ENCODE measurements at places on chromosomes 13 and 19.

- DNase-seq = no peak
Observed at GRCh38 chr19:30783212-30783611, 411.0 kb downstream of the ZNF536 start.

DNA sequence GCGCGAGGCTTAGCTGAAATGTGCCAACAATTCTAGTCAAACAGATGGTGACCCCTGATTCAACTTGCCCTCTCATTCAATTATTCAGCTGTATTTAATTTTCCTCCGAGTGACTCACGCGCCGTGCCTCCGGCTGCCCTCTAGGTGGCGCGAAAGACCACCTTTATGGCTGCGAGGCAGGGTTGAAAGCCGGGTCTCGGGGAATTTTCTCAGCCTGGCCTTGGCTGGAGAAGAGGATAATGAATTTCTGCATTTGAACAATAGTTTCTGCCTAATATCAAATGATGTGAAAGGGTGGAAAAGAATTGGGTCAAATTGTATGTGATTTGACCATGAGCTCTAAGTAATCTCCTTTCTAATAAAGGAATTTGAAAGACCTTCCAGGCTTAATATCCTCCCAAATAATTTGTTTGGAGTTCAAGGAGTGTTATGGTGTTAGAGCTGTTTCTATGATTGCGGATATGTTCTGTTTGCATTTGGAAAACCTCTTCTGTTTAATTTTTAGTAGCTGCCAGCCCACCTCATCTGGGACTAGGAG lies 310.9 kb downstream of the ZNF536 start:
- DNase-seq = peak; percentile 51

- DNase-seq = no peak
Observed at GRCh38 chr13:109541081-109541480, 245.3 kb downstream of the IRS2 start.

GRCh38 chr19:6495947-6496346 lies 6.2 kb downstream of the TUBB4A start:
- no peak for DNase-seq

GRCh38 chr13:114140906-114141250 lies 8.5 kb upstream of the RASA3 start:
- no peak for DNase-seq

- no peak for DNase-seq
Observed at GRCh38 chr13:68168448-68168847, 938.3 kb upstream of the PCDH9 start.

- no peak for DNase-seq
Observed at GRCh38 chr13:98548230-98548629, 28.7 kb downstream of the STK24 start.

DNA sequence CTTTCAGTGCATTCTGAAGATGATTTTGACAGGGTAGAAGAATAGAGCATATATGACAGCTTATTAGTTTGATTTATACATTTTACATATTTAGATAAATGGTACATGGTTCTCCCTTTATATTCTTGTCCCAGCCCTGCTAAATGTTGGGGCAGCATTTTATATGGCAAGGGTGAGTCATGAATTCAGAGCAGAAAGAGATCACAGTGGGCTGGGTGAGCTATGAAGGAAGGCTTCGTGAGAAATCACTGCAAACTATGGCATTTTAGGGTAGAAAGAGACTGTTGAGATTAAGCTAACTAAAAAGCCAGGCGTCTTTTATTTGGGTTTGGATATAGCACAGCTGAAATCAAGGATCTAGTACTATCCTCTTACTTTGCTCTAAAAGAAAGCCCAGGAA lies 23.9 kb upstream of the METTL21C start:
- DNase-seq = no peak

DNA sequence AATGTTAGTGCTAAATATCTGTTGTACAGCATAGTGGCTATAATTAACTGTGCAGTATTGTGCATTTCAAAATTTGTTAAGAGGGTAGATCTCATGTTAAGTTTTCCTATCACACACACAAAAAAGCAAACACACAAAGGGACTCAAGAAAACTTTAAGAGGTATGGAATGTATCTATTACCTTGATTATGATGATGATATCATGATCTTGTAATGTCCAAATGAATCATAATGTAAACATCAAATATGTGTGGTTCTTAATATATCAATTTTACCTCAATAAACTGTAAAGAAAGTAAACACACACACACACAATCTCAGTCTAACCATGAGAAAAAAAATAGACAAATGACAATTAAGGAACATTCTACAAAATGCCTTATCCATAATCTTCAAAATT lies 934.6 kb downstream of the SLITRK1 start:
- no peak for DNase-seq

DNA sequence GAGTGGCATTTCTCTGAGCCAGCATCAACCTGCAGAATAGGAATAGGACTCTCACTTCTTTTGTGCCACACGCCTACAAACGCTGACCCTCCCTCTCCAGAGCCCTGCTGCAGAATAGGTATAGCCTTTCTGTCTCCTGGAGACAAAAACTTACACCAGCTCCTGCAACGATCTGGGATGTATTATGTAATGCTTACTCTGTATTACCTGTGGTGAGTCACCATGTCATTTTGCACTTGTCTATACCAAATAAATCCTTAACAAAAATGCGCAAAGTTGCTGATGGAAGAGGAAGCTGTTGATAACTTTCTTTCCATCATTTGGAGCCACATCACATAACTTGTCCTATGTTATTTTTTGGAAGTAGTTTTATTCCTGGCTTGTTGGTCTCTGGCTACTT lies 155.8 kb upstream of the FNDC3A start:
- DNase-seq = no peak
